ENCODE measurements at places on chromosomes 1 and 21. TPM values are rescaled to one million over a fixed set of nuclear protein-coding genes. Genes with fewer than 3 reads are reported as not detected.

DNA sequence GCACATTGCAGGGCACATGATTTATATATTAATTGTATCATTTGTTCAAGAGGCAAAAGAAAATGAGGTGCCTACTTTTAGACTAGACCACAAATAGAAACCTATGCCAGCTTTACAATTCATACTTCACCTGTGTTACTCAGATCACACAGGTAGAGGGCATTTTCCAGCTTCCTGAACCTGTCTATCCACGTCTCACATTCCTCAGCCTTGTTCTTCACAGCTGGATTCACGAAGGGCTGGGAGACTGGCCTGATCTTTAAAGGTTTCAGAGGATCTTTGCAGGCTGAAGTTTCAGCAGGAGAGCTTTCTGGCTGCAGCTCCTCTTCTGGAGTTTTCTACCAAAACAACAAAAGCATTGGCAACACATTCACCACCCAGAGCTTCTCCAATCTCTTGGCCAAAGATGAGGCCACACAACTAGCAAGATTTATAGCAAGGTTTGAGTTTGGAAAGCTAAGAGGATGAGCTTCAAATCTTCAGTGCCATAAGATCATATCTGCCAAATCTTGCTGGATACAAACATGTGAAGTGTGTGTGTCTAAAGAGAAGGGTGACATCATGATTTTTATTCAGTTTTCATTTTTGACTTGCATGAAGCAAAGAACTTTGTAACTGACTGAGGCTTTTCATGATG lies 71.0 kb upstream of the CYP2J2 start:
- no peak for DNase-seq

GRCh38 chr1:96510911-96511310 lies 210.7 kb upstream of the PTBP2 start:
- no peak for DNase-seq

- no peak for DNase-seq
Observed at GRCh38 chr1:177927021-177927596, 42.7 kb downstream of the SEC16B start.

DNA sequence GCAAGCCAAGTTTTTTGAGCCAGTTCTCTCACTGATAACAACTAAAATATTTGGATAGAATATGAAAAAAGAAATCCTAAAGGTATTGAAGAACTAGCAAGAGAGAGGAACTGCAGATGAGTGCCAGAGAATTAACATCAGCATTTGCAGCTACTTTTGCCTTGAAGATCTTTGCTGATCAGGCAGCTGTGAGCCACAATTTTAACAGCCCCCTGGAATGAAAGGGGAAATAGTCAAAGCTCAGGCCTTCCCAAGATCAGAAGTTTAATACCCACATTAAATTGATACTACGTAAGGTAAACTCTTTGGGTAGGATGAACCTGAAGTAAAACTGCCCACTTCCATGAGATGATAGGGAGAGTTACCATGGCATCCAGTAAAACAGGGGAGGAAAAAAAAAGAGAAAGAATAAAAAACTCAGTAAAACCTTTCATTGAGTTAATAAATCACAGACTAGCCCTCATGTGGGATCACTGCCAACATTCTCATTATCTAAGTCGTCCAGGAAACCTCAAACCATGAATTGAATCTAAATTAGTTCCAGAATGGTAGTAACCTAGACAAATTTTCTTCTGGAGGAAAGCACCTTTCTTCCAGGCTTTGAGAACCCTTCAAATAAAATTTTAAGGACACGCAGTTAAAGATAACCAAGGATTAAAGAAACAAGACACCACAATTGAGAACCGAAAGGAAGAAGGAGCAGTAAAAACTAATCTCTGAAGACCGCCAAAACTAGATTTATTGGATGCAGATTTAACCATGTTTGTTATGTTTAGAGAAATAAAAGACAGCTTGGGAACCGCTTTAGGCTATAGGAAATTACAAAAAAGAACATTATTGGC lies 28.3 kb downstream of the SCP2 start:
- peak; percentile 90 for DNase-seq

The PROK1 gene
- 0.17 TPM for total RNA-seq

The RNU1-2 gene
- total RNA-seq, result 4,182 TPM
